ENCODE measurements at places on chromosomes 11 and 22.

DNA sequence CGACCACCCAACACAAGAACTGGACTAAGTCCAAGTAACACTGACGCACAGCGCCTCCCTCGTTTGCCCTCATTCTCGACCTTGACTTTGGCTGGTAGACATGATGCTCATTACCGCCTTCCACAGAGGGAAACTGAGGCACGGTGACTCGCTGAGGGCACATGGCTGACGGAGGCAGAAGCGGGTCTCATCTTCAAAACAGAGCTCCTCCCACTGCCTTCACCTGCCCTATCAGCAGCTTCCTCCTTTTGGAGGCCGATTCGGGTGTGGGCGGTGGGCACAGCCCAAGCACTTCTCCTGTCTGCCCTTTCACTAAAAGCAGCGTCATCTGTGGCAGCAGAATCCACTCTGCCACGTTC, 2.0 kb upstream of the KMT5B start:
- DNase-seq: no peak

GRCh38 chr22:19094393-19094997, 27.7 kb downstream of the DGCR2 start:
- no peak for DNase-seq

DNA sequence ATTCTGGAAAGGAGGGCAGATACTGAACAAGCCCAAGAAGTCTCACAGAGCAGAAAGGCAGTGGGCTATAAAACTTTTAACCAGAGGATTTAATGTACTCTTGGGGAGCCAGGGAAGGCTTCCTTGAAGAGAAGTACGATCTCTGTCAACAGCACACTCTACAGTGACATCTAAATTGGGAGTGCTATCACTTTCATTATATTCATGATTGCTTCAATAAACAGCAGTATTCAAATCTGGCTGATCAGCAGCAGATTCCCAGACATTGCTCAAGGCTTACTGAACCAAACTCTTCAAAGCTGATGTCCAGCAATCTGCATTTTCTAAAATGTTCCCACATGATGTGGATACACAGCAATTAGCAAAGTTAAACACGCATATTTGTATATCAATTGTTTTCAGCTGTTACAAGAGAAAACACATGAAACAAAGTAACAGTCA, 44.2 kb downstream of the SYTL2 start:
- no peak for DNase-seq

- no peak for DNase-seq
Measured at GRCh38 chr11:94449437-94449836, 44.2 kb downstream of the MRE11 start.

- no peak for DNase-seq
Measured at GRCh38 chr22:28813772-28814518, 13.6 kb upstream of the XBP1 start.

- DNase-seq: no peak
Measured at GRCh38 chr11:10930224-10930971, 72.5 kb upstream of the ZBED5 start.

- DNase-seq: no peak
Measured at GRCh38 chr11:64817476-64817875, 7.1 kb upstream of the MEN1 start.

GRCh38 chr11:114078423-114078822, 18.9 kb downstream of the ZBTB16 start:
- no peak for DNase-seq

DNA sequence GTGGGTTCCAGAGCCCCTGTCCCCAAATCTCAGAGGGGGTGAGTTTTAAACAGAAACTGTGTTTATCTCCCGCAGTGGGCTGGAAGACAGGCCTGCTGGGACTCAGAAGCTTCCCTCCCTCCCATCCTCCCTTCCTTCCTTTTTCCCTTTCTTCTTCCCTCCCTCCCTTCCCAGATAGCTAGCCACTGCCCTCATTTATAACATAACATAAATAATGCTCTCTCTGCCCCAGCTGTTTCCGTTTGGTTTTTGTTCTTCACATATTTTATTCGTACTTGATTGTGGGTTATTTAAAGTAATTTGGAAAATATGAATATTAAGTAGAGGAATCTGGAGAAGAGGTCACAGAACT, 140.9 kb downstream of the TEAD1 start:
- DNase-seq: no peak

DNA sequence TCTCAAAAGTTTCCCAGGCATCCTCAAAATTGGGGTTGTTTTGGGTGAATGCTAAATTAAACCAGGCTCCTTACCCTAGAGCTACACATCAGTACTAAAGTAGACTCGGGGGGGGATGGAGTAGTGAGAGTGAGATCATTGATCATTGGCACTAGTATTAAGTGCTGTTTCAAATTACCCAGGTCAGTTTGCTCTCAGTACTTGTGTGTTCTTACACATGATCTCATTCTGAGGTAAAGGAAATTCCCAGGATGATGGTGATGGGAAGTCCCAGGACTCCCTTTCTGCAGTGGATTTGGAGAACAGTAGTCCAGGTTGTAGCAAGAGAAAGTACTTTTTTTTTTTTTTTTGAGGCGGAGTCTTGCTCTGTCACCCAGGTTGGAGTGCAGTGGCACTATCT, 12.5 kb downstream of the RBM4 start:
- no peak for DNase-seq

- no peak for DNase-seq
Measured at GRCh38 chr11:57792060-57792541, 30.5 kb downstream of the CTNND1 start.

GRCh38 chr22:46150655-46151477, 540 bp downstream of the PPARA start:
- DNase-seq: peak; percentile 37

DNA sequence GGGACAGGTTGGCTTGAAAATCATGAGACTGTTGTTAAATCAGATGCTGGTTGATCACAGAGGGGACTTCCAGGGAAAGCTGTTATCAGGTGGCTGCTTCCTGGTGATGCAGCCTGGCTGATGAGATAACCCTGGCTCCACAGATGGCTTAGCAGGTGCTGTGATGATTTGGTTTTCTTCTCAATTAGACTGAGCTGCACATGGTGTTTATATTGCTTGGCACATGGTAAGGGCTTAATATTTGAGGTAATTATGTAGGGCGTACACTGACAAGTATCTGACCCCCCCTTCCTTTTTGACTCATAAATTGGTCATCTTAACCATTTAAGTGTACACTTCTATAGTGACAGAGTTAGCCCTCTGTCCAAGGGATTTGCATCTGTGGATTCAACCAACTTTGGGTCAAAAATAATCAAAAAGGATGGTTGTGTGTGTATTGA, 7.0 kb downstream of the RPS3 start:
- DNase-seq: peak; percentile 95

GRCh38 chr11:123125169-123125568, 63.2 kb upstream of the HSPA8 start:
- DNase-seq: no peak

DNA sequence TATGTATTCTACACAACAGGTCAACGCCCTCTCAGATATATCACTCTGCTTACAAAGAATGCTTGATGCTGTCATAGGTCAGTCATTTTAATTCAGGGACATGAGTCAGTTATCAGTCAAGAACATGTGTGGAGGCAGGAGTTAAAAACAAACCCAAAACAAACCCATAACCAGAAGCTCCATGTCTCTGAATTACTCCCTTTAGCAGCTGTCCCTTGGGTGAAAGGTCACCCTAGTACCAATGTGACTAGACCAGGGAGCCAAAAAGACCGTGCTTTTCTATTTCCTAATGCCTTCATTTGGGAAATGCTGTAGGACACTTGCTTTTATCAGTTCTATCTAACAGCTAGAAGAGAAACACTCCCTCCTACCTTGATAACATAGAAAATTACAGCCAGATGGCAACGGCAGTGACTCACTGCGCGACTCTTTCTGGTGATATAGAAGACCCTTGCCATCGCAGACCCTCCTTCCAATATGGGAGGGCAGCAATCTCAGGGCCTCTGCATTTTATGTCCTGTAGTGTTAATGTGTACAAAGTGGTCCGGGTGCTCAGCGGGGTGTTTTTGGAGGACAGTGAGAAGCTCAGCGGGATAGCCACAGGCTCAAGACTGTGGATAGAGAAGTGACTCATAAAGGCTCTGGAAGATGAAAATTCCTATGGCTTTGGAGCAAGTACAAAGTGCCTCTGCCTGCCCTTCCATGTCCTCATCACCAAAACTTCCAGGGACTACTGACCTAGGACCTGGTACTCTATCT, 24.8 kb downstream of the APOL5 start:
- DNase-seq: no peak

DNA sequence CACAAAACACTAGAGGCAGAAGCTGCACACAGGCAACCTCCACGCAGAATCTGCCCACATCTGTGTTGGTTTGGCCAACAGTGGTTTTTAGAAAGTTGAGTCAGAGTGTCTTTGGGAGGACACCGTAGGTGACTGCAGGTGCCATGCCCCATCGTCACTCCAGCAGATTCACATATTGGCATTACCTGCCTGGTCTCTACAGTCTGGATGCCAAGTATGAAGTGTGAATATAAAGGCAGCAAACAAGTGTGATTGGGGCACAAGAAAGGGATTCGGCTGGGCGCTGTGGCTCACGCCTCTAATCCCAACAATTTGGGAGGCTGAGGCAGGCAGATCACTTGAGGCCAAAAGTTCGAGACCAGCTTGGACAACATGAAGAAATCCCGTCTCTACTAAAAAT, 11.0 kb upstream of the FXYD2 start:
- DNase-seq: no peak

- DNase-seq: no peak
Measured at GRCh38 chr11:15890031-15890713, 466.2 kb downstream of the SOX6 start.

GRCh38 chr11:119608781-119609180, 120.2 kb downstream of the NECTIN1 start:
- no peak for DNase-seq

GRCh38 chr22:24938741-24939341, 7.7 kb downstream of the LHFPL7 start:
- DNase-seq: peak; percentile 52

All from NCI-H524 (cell line).